GM04504 (cell line): ENCODE measurements at places on chromosomes 7 and 10.

GRCh38 chr10:118504467-118505205, 90.8 kb downstream of the PRLHR start:
- DNase-seq = peak; percentile 47

- no peak for DNase-seq
Observed at GRCh38 chr7:132519936-132520335, 56.3 kb downstream of the PLXNA4 start.

GRCh38 chr10:88081457-88082054, 218.1 kb downstream of the PTEN start:
- no peak for DNase-seq

DNA sequence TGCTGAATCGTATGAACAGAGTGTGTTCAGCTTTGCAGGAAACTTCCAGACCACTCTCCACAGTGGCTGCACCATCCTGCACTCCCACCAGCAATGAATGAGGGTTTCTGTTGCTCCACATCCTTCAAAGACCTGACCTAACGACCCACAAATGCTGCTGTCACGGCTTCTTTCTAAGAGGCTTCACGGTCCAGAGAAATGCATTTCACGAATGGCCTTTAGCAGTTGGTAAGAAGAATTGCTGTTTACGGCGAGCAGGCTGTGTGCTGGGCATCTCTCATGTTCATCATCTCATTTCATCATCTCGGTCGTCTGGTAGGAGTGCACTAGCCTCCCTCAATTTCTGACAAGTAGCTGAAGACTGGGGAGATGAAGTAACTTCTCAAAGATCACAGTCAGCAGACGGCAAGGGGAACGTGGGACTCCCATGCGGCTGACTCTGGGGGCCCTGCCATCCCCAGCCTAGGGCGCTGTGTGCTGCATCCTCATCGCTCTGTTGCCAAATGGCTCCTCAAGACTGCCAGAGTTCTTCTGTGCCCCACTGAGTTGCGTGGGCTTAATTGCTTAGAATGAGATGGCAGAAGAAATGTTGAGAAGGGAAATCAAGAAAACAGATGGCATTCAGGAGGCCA, 72.9 kb downstream of the ADARB2 start:
- no peak for DNase-seq

GRCh38 chr7:40525764-40526163, 391.0 kb downstream of the SUGCT start:
- DNase-seq = no peak

DNA sequence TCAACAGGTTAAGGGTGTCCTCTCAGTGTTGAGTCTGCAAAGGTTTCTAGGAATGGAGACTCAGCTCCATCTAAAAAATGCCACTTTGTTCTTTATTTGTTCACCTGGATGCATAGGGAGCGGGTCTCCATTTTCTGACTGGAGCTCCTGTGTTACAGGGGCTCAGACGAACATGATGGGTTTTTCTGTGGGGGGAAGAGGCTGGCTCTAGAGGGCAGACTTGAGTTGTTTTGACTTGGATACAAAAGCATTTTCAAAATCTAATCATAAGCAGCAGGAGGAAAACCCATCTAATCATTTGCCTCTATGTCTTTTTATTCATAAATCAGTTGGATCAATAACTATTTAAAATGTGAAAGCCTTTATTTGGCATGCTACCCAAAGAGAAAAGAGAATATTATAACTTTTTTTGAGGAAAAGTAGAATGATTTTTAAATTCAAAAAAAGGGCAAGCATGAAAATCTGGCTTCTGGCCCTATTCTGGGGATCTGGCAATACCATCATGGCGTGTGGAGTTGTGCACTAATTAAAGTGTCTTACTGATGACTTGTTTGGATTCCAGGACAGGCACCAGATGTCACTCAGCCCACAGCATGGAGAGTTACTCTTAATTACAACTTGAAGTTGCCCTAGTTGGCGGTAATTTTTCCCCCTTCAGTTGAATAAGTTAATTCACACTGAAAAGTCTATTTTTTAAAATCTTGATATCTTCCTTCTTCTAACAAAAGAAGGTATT, 594.9 kb downstream of the REEP3 start:
- no peak for DNase-seq

- no peak for DNase-seq
Observed at GRCh38 chr7:16774294-16774693, 20.7 kb downstream of the TSPAN13 start.

DNA sequence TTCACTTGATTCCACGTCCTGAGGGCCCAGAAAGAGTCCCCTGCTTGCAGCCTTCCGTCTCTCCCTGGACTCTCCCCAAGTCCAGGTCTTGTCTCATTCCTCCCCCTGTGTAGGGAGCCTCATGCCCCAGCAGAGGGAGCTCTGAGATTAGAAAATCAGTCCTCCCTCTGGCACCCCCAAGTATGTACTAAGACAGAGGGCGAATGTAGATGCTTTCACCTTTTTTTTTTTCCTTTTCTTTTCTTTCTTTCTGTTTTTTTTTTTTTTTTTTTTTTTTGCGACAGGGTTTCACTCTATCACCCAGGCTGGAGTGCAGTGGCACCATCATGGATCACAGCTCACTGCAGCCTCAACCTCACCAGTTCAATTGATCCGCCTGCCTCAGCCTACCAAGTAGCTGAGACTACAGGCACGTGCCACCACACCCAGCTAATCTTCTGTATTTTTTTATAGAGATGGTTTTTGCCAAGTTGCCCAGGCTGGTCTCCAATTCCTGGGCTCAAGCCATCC, 10.3 kb downstream of the SFXN3 start:
- peak; percentile 76 for DNase-seq

GRCh38 chr10:11057994-11058393, 40.3 kb downstream of the CELF2 start:
- no peak for DNase-seq

DNA sequence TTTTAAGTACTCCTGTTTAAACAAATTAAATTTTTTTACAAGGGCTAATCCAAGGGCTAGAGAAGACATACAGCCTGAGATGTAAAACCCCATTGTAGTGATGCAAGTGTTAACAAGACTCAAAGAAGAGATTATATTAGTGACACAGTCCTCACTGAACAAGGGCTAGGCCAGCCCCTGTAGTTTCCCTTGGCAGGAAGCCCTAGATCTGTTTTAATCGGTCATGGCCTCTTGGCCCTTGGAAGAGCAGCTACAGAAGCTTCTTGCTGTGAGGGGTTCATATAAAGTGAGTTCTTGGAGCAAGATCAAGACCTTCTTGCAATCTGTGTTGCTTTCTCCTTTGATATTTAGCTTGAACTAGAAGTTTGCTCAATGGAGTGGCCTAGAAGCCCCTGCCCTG, 1339.4 kb downstream of the XPNPEP1 start:
- no peak for DNase-seq

DNA sequence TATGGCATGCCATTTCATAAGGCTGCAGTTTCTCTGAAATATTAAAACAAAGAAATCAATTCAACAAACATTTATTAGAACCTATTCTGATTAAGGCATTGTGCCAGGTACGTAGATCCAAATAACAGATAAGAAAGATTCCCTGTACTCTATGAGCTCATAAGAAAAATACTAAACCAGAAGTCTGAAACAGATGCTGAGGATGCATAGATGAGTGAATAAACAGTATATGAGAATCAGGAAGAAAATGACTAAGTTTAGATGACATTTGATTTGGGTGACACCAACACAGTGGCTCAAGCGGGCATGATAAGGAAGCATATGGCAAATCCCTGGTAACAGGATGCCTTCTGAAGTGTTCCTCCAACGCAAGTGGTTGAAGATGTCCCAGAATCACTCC, 477.2 kb downstream of the PARD3 start:
- DNase-seq = no peak

DNA sequence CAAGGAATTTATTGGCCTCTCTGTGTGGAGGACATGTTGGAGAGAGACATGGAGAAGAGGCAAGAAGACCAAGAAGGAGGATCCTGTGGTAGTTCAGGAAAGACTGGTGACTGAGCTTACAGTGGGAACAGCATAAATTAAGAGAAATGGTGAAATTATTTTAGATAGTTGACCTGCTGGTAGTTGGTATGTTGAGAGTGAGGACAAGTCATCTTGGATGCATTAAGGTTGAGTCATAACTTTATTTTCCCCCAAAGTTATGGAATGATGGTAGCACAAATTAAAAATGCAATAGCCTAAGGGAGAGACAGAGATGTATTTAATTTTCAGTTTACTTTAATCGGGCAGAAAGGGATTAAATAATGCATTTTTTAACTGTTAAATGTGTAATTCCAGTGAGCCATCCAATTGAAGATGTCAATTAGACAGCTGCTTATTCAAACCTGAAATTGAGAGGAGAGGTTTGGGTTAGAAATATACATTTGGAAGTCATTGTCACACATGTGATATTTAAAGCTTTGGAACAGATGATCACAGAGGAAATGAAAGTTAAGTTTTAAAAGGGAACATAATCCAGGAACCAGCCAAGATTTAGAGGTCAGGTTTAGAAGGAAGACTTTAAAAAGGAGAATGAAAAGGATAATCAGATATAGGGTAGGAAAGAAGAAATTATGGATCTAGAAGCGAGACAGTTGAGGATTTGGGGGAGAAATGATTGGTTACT, 80.6 kb downstream of the DGKB start:
- peak; percentile 56 for DNase-seq

- DNase-seq = no peak
Observed at GRCh38 chr10:635088-635861, 54.2 kb downstream of the DIP2C start.
